ENCODE measurements at places on chromosomes 5 and 9.

- no peak for DNase-seq
These were observed 57.6 kb upstream of the SH3GL2 start for GRCh38 chr9:17521100-17521855.

DNA sequence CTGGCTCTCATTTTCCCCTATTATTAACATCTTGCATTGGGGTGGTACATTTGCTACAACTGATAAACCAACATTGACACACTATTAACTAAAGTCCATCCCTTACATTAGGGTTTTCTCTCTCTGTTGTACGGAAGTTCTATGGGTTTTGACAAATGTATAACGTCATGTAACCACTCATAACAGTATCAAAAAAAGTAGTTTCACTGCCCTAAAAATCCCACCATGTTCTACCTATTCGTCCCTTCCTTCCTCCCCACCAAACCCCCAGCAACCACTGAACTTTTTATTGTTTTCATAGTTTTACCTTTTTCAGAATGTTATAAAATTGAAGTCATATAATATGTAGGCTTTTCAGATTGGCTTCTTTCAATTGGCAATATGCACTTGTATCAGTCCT is 40.1 kb downstream of the MLLT3 start:
- no peak for DNase-seq

- DNase-seq: no peak
These were observed 11.5 kb upstream of the BOD1 start for GRCh38 chr5:173627860-173628392.

- DNase-seq: no peak
These were observed 77.7 kb upstream of the ADAMTSL1 start for GRCh38 chr9:18396102-18396728.

GRCh38 chr5:179616002-179616594 is 7.4 kb downstream of the HNRNPH1 start:
- no peak for DNase-seq

DNA sequence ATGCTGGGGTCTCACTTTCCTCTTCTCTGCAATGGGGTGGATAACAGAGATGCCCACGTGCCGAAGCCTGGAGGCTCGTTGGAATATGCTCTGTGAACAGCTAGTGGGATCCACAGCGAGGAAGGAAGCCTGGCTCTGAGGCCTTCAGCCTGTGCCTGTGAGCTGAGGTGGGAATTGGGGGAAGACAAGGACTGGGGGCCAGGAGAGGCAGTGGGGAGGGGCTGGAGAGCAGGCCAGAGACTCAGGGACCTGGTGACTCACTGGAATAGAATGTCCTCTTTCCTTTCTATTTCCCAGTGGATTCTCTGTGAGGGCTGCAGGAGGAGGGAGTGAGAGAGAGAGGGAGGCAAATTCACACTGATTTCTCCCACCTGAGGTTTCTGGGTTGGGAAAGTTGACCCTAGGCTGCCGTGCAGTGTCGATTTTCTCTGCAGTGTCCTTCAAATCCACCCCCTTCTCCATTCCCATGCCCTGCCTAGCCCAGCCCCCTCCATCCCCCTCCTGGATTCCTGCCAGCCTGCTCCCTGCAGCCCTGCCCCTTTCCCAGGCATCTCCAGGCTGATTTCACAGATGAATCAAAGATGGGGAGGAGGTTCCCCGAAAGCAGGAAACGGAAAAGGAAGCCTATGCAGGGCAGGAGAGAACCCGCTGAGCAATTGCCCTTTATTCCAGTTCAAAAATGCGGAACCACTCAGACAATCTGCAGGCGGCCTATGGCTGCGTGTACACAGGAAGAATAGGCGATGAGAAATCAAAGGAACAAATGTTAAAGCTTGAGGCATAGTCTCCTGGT is 1.4 kb upstream of the SPAAR start:
- DNase-seq: no peak
